ENCODE measurements at places on chromosomes 6 and 20.

GRCh38 chr20:24158281-24158680 lies 169.7 kb upstream of the GGTLC1 start:
- DNase-seq, result no peak

GRCh38 chr6:12992770-12993169 lies 276.2 kb downstream of the PHACTR1 start:
- DNase-seq, result no peak

- DNase-seq, result peak; percentile 63
Observed at GRCh38 chr20:43925801-43926200, 11.1 kb downstream of the TOX2 start.

GRCh38 chr6:125930765-125931418 lies 25.7 kb upstream of the HINT3 start:
- peak; percentile 20 for DNase-seq

- no peak for DNase-seq
Observed at GRCh38 chr6:25768566-25768965, 14.0 kb downstream of the SLC17A4 start.

- DNase-seq, result no peak
Observed at GRCh38 chr6:30238178-30238795, 25.1 kb upstream of the TRIM26 start.

DNA sequence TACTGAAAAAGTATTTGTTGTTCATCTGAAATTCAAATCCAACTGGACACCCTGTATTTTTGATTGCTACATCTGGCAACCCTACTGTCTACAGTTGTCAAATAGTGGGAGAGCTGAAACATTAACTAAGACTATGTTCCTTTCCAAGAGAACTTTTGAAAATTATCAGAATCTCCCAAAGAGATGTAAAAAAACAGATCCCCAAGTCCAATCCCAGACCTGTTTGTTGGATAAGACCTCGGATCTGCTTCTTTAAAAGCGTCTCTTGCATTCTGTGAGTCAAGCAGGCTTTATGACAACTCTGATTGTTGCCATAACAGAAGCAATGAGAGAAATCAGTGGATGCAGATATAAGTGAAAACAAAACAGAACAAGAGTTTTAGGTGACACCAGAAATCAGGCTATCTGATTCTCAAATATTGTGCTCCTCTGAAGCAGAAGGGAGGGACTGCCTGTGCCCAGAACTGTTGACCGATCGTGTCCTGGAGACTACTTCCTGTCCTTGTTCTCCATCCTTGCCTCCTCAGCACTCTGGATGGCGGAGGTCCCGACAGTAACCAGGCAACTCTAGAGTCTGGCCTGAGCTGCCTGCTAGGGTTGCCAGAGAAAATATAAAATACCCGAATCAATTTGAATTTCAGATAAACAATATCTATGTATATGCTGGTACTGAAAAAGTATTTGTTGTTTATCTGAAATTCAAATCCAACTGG lies 853.8 kb downstream of the MAFB start:
- DNase-seq, result no peak

GRCh38 chr6:130583268-130583667 lies 217.5 kb downstream of the TMEM200A start:
- no peak for DNase-seq

GRCh38 chr6:73712535-73713173 lies 16.7 kb downstream of the CD109 start:
- DNase-seq, result no peak

DNA sequence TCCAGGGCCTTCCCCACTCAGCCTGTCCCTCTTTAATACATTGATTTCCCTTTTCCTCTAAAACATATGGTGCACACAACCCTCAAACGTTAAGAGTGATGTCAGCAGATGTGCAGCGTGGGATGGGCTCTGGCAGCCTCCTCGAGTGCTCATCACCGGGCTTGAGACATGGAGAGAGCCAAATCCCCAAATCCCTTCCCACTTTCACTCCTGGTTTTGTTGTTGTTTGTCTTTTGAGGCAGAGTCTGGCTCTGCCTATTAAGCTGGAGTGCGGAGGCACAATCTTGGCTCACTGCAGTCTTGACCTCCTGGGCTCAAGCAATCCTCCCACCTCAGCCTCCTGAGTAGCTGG lies 5.8 kb upstream of the PLTP start:
- DNase-seq, result no peak

GRCh38 chr6:166567107-166567506 lies 19.4 kb downstream of the RAMACL start:
- DNase-seq, result peak; percentile 81

DNA sequence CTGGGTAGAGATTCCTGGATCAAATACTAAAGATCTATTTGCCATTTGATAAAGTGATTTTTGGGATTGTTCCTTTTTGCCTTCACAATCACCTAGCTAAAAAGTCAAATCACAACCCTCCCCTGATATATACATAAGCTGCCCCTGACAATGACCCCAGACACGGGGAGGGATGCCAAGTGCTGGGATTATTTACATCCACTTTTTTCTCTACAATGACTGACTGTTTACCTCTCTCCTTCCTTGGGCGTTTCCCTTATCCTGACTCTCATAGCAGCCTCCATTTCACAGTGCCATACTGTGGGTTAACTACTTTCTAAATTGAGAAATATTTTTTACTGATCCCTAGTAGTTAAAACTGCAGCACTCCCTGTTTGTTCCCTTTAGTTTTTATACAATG lies 150.8 kb upstream of the TMEM170B start:
- DNase-seq, result no peak

DNA sequence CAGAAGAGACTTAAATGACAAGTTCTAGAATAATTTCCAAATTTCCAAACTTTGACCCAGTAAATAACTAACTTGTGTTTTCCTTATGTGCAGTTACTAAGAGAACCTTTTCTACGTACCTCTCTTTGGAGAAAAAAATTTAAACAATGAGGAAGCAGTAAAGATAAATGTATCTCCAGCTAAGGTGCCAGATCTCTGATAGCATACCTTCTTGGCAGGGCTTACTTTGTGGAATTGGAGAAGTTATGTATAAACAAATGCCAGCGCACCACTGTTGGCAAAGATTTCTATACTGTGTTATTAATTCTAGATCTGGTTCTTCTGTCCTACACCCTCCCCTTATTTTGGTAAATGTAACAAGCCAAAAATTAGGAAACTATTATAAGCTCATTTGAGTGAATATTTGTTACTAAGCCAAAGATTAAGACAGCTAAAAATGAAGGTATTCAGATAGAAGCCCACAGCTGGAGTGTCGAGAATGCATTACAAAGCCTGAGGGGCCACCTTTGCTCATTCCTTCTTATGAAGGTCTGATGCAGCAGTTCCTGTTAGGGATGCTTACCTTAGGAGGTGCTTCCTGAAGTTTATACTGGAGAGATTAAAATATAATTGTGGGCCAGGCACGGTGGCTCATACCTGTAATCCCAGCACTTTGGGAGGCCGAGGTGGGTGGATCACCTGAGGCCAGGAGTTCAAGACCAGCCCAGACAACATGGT lies 373.1 kb upstream of the SOX4 start:
- no peak for DNase-seq

DNA sequence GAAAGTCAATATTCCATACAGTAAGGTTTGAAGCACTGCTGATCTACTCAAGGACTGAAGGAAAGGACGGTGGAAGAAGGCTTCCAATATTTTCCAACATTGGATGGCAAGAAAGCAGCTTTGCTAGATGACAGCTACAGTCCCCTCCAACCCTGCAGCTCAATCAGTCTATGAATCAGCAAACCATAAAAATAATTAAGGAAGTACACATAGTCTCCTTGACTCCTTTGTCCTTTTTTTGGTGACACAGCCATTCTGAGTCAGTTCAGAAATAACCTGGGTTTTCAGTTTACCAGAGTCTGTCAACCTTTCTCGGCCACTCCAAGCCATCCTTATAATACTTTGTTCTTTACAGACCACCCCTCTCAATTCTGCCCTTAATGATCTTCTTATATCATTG lies 232.5 kb downstream of the IBTK start:
- no peak for DNase-seq

- no peak for DNase-seq
Observed at GRCh38 chr6:25579902-25580495, 72.0 kb upstream of the SCGN start.

DNA sequence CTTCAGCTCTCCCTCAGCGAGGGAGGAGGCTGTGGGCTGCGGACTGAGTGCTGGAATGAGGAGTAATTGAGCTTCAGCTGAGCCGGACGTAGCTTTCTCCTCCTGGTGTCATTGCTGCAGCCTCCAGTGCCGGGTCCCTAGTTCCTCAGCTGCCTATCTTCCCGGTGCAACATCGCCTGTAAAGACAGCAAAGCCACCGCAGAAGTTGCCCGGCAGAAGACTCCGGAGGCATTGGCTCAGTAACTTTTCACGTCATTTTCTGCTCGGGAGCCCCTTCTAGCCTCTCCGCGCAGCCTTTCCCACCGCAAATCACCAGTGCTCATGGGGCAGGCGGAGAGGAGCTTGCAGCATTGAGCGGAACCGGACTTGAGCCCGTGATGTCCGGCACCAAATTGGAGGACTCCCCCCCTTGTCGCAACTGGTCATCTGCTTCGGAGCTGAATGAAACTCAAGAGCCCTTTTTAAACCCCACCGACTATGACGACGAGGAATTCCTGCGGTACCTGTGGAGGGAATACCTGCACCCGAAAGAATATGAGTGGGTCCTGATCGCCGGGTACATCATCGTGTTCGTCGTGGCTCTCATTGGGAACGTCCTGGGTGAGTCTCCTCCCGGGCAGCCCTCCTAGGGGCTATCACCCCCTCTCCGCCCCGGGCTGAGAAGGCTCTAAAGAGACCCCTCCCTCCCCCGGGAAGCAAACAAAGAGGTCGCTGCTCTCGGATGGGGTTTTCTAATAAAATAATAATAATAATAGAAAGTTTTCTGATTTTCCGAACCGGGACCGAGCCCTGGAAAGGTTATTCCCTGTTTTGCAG lies at the start of gene HCRTR2:
Gene HCRTR2, plus strand, starts transcription at position 305 of the 816 bp plus-strand sequence. Its CDS starts 73 bp downstream, at position 378.
- DNase-seq, result no peak

GRCh38 chr6:26321005-26321404 lies 44.0 kb upstream of the BTN3A2 start:
- no peak for DNase-seq

GRCh38 chr6:106637717-106638341 lies 8.5 kb downstream of the QRSL1 start:
- no peak for DNase-seq

DNA sequence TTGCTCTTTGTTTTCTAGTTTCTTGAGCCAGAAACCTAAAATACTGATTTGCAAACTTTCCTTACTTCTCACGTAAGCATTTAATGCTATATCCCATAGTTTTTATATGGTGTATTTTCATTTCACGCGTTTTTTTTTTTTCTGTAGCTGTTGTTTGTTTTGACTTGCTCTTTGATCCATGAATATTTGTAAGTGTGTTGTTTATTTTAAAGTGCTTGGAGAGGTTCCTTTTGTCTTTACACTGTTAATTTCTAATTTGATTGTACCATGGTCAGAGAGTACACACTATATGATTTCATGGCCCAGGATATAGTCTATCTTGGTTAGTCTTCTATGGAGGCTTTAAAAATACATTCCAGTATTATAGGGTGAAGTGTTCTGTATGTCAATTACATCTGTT lies 84.8 kb upstream of the RNF217 start:
- DNase-seq, result no peak

DNA sequence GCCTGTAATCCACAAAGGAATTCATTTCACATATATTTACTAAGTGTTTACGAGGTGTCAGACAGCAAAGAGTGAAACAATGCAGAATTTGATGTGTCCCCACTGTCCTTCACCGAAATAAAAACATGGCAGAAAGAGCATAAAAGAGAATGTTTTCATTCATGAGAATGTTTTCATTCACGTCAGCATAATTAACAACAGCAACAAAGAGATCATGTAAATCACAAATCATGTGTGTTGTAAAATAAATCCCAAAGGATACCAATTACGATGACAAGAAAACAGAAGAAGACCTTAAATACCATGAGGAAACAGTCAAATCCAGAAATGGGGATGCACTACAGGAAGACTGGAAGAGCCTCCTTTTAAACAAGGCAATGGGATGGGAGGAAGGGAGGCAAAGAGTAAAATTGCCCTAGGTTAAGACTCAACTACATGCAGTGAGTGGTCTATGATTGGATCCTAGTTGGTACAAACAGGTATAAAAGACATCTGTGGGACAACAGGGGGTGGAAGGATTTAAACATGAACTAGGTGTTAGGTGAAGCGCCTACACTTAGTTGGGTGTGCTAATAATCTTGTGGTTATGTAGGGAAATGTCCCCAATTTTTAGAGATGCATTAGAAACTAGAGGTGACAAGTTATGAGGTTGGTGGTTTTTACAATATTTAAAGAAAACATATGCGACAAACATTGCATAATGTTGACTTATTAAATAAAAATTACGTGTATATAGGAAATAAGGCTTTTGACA lies 1.5 kb downstream of the ZSCAN31 start:
- DNase-seq, result no peak

- DNase-seq, result peak; percentile 63
Observed at GRCh38 chr6:162856885-162857284, 129.1 kb downstream of the PACRG start.

- DNase-seq, result peak; percentile 29
Observed at GRCh38 chr20:4513720-4514119, 208.0 kb upstream of the PRND start.

DNA sequence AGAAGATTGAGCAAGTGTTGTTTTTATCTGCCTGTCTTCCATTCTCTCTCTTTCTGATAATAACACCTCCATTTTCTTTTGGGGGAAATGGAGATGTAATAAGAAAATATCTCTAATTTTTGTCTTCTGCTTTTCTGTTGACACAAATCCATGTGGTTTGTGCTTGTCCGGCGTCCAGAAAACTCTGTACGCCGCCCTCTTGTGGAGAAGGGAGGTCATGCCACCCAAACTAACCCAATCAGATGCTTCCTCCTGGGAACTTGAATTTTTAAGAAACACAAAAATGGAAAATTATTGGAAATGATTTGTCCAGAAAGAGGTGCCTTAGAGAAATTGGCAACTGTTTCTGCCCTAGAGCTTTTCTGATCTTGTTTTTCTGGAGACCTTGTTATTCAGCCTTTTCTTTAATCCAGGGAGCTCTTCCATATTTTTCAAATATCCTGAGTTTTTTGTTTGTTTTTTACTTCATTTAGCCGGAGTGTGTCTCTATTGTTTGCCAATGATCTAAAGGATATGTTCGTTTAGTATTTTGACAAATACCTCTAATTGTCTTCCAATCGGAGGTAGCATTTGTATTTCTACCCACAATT lies 17.8 kb upstream of the FNDC1 start:
- DNase-seq, result peak; percentile 69

- DNase-seq, result no peak
Observed at GRCh38 chr6:47162231-47162630, 120.1 kb upstream of the ADGRF1 start.

DNA sequence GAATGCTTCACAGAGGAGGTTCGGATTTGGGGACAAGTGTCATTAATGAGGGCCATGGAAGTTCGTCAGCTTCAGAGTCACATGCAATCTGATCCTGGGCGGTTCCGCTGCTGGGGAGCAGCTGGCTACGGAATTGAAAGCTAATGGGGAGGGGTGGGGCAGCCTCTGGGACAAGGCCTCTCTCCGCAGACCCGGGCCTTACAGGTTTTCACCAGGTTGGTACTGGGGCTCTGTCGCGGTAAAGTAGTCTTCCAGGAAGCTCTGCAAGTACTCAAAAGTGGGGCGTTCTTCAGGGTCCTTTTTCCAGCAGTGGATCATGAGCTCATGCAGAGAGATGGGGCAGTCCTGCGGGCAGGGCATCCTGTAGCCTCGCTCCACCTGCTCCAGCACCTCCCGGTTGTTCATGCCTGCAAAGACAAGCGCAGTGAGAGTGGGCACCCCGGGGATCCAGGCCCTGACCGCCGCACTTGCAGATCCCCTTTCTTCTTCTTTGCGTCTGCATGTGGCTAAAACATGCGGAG lies 55.9 kb upstream of the TRAF3IP2 start:
- no peak for DNase-seq

- DNase-seq, result no peak
Observed at GRCh38 chr6:62976566-62976965, 234.7 kb upstream of the FKBP1C start.

GRCh38 chr6:33490198-33490597 lies 35.8 kb downstream of the ZBTB9 start:
- no peak for DNase-seq
